ENCODE measurements at places on chromosomes 2 and 18.

DNA sequence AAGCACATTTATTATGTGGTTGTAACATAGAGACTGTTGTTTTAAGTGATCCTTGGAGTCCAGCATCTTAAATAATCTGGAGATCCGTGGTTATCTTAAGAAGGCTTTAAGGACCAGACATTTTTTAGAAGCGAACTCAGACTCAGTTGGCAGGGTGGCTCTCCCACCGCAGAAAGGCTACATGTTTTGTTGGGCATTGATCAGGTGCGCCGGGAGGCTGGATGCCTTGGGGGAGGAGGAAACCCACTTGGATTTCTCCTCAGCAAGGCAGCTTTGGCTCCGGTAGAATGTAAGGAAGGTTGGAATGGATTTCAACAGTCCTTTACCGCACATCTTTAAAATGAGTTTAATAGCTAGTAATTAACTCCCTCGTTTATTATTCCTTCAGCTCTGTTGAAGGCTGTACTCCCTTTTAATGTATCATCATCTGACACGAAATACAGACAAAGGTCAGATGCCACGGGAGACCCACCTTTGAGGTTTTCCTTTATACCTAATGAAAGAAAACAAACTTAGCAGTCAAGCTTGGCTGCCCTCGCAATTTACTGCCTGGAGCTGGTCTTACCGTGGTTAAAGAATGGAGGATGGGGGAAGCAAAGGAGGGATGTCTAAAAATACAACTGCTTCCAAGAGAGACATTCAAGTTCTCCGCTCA lies 1.2 kb downstream of the TMEM200C start:
- DNase-seq = no peak

GRCh38 chr18:63329431-63330145 lies 10.0 kb upstream of the BCL2 start:
- no peak for DNase-seq

DNA sequence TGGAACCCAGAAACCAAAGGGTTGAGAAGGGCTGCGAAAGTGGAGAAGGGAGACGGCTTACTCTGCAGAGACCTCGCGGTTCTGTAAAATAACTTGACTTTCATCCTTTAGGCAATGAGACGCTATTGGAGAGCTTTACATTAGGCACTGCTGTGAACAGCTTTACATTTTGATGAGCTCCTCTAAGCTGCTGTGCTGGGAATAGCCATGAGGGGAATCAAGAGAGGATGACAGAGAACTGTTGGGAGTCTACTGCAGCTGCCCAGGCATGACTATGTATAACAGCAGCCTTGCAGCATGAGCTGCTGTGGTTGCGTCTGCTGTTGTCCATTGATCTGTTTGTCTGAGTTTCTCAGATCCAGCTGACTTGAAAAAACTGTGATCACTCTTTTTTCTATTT lies 310.8 kb upstream of the MAP2 start:
- no peak for DNase-seq

DNA sequence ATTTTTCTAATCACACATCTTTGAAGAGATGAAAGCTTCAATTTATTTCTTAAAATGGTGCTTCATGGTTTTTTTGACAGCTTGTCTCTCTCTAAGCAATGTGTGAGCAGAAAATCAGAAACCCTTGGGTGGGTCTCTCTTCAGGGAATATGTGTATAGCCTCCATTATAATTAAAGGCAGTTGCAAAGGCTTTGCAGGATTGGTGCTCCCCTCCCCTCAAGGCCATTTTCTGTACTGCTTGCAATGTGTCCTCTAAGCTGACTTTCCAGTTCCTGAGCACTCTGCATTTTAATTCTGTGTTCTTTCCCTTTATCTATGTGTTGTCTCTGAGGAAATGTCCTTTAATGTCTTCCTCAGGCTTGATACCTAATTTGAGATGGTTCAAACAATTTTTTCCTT lies 172.6 kb downstream of the DPP4 start:
- DNase-seq = no peak

DNA sequence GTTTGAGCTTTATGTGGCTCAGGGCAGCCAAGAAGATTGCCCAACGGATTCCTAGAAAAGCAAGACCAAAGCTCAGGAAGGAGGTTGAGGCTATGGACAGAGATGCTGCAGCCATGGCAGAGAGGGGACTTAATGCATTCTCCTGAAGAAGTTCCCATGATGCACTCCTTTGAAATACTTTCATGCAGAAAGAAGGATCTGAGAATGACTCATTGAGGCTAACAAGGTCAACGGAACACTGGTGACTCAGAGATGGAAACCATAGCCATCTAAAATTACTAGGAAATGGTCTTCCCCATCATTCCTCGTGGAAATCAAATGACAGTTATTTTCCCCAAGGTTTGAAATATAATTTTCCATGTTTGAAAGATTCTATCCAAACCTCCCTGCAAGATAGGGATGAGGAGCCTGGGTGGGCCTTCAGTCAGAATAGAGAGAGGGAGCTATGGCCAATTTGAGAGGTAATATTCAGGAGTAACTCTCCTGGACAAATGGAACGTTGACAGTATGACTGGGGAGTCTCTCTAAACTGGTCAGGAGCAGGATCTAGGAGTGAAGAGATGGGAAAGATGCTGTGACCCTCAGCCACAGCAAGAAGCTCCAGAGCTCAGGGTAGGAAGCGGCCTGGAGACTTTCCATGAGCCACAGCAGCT lies 63.0 kb downstream of the REEP1 start:
- no peak for DNase-seq

- DNase-seq = no peak
Measured at GRCh38 chr2:83993873-83994632, 465.0 kb downstream of the SUCLG1 start.

- DNase-seq = no peak
Measured at GRCh38 chr2:239462671-239463506, 62.1 kb upstream of the HDAC4 start.

DNA sequence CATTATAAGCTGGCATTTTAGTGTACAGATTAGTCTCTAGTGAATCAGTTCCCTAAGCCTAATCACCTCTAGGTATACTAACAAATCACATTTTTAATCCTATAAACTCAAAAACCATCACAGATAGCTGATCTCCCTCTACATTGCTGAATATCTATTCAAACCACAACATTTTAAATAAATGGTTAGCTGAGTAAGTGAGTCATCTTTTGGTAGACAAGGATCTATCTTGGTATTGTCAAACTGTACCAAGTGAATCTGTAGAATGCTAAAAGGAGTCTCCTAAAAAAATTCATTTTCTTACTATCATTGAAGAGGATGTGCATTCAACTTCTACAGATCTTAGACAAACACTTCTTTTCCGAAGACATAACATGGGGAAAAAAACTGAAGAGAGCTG lies 40.7 kb downstream of the INO80D start:
- no peak for DNase-seq

GRCh38 chr2:68319398-68320117 lies at the start of gene CNRIP1:
Gene CNRIP1, minus strand, starts transcription at chr2:68319949. Its CDS starts 549 bp downstream, at chr2:68319400.
- no peak for DNase-seq

DNA sequence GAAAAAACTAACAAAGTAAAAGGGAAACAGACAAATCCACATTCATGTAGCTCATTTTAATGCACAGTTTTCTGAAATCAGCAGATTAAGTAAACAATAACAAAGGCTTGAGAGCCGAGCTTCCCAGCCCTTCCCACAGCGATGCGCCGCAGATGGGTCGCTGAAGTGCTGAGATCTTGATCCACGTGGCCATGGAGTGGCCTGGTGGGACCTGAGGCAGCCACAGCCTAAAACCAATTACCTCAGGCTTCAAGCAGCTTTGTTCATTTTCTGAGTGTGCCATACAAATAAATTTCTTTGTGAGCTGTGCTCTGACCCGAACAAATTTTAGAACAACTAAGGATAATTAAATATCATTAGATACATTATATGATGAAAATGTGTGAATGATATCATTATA lies 25.6 kb upstream of the CYRIA start:
- no peak for DNase-seq

DNA sequence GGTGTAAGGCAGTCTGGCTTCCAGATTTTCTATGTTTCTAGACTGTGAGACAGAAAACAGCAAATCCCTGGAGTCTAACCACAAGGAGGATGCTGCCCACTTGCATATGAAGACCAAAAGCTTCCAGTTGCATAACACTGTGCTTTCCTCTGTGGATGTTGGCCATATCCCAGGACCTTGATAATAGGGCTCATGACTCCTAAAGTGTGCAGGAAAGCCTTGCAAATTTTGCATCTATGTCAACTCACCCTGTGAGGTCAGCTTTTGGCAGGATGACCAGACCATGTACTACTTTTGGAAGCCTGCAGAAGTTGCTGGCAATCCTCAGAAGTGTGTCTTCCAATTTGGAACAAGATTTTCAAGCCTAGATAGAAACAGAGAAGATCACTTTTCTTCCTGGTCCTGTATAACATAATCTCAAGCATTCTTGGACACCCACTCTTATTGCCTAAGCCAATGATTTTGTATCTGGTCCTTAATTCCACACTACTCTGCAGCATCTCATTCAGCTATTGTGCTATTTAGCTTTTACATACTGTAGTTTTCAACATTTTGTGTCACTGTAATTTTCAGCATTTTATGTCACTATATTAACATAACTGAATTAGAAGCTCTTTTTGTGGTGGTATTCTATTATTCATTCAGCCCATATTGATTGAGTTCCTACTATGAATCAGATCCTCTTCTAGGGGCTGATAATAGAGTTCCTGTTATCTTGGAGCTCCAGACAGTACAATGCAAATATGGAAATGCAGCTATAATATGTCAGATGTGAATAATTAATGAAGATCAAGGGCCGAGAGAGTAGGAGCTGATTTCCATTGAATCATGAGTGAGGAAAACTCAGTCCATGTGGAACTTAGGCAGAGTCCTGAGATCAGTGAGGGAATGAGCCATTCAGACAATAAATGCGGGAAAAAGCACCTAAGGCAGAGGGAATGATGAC lies 85.3 kb upstream of the RAB27B start:
- DNase-seq = no peak

GRCh38 chr2:238596571-238597551 lies 170.1 kb downstream of the ASB1 start:
- DNase-seq = no peak

DNA sequence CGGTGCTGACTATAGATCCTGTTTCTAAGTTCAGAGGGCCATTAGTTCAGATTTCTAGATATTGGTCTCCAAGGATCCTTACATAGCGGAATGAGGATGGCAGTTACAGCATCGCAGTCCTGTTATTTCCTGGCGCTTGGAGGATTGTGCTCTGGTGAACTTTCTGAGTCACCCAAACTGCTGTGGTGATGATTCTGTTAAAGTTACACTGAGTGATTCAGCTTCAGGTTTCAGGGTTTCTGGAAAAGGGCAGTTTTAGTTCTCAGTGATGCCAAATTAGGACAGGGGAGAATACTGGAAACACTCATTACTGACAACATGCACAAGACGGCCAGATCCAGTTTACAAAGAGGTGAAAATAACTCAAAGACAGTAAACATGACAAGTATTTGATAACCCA lies 52.1 kb upstream of the ANKRD62 start:
- DNase-seq = no peak

- DNase-seq = no peak
Measured at GRCh38 chr2:25333981-25334380, 7.7 kb downstream of the DNMT3A start.

GRCh38 chr2:25088817-25089516 lies 47.1 kb downstream of the EFR3B start:
- DNase-seq = no peak

- DNase-seq = no peak
Measured at GRCh38 chr2:96089356-96090195, 26.8 kb downstream of the ADRA2B start.

DNA sequence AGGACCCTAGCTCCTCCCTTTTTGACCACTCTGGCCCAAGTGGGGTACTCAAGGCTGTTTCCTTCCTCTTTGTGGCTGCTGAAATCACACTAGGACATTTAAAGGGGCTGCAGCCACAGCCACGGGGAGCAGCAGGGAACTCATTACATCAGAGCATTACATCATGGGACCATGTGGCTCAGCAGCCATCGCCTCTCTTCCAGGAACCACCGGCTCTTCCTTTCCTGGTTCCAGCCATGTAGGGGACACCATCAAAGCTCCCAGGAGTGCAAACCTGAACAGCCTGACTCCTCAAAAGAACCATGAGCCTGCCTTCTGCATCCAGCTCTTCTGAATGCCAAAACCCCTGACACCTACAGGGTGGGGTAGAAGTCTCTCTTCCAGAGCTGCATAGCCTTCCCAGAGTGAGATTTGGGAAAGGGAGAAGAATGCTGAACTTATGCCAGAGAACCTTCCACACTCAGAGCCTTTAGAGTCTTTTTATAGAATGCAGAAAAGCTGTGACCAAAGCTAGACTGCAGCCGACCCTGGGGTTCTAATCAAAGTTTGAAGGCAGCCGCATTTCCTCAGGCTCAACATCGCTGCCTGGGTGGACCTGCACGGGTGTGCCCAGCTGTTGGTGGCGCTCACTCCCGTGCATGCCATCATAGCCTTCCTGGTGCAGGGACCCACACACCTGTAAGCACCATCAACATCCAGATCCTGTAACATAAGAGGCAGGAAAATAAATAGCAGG lies 121.7 kb downstream of the KLHL29 start:
- no peak for DNase-seq

GRCh38 chr2:200125444-200126284 lies 170.3 kb downstream of the MAIP1 start:
- DNase-seq = no peak

DNA sequence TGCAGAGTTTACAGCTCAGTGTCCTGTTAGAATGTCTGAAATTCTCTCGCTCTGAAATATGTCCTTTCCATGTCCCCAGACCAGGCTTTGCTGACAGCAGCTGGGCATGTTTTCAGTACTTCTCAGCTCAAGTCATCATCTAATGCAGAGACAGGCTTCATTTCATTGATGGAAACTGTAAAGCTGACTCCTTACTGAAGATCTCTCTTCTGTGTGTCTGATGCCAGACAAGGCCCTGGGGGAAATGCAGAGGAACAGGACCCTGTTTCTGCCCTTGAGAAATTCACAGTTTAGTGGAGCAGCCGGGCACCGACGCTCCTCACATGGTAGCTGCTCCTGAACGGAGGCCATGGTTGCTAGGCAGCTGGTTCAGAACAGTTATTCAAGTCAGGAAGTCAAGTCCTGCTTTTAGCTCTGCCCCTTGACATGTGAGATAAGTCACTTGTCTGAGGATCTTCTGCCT lies 24.6 kb upstream of the FZD7 start:
- DNase-seq = no peak

DNA sequence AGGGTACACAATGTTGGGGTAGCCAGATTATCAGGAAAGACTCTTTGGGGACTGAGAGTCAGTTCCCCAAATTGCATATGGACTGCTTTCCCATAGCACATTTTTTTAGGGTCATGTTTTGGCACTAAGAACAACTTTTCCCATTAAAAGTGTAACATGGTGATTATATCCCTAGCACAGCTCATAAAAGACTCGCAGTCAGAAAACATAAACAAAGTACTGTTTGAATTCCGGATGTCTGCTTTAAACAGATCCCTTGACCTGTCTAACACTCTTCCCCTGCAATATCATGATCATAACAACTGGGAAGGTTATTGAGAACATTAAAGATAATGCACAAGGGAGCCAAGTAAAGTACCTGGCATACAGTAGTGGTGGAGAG lies 262.2 kb downstream of the ASXL3 start:
- DNase-seq = no peak

DNA sequence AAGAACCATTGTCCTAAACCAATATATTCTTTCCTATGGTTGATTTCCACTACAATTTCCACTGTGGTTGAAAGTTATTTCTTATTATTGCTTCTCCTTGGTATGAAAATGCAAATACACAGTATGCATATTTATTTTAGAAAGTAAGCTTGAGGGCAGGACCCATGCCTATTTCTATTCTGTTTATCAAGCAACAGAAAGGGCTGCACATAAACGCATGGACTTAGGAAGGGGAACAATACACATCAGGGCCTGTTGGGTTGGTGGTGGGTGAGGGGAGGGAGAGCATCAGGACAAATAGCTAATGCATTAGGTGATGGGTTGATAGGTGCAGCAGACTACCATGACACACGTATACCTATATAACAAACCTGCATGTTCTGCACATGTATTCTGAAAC lies 20.7 kb downstream of the SLC4A3 start:
- no peak for DNase-seq

All from CD4-positive, alpha-beta memory T cell (primary cell).